ENCODE measurements at places on chromosomes 16 and 17.

DNA sequence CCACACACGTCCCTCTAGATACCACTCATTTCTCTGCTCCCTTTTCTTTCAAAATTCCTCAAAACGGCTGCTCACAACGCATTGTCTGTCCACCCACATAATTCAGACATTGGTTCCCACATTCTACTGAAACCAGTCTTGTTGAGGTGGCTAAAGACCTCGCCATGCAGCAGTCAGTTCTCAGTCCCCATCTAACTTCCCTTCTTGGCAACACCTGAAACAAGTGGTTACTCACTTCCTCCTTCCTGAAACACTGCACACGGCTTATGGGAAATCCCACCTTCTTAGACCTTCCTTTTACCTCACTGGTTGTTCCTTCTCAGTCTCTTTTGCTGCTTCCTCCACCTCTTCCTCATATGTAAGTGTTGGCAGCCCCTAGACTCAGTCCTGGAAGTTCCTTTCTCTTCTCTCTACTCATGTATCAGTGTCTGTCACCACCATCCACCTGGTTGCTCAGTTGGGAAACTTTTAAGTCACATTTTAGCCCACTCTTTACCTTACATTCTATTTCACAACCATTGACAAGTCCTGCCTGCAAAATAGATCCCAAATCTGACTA lies 277.1 kb downstream of the CEP112 start:
- peak; percentile 31 for DNase-seq

DNA sequence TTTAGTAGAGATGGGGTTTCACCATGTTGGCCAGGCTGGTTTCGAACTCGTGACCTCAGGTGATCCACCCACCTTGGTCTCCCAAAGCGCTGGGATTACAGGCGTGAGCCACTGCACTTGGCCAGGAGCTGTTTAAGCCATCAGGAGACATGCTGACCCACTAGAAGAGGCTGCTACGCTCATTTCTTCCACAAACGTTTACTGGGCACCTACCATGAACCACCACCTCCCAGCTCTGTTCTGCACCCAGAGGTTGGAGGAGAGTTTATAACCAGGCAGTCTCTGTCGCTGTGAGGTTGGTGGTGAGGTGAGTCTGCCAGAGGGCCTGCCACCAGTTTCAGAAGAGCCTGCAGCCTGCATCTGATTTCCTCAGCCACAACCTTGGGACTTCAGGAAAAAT lies 51.8 kb downstream of the SF3B3 start:
- no peak for DNase-seq

- no peak for DNase-seq
Measured at GRCh38 chr16:86061721-86062120, 162.8 kb downstream of the IRF8 start.

DNA sequence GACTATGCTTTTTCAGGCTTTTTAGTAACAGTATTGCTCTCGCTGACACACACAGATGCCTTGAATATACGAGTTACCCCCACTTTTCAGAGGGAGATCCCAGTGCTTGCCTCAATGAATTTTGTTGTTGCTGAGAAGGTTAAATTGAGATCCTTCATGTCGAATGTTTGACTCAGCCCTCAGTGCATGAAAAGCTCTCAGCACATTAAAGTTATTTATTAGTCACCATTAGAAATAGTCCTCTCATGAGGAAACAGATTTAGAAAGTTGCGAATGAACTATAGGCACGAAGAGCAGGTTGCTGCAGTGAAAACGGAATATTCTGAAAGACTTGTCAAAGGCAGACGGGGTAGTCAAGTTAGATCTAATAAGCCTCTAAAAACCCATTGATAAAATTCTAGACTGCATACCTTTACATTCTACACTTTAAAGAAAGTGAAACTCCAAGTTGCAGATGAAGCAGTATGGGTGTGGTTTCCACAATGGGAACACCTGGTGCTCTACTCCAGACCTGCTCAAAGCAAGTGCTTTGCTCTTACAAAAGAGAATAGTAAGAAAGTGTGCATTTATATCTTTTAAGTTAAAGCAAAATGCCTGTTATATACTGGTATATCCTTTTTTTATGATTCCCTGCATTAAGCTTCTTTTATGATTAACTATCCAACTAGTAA lies 238.1 kb downstream of the MAF start:
- no peak for DNase-seq

DNA sequence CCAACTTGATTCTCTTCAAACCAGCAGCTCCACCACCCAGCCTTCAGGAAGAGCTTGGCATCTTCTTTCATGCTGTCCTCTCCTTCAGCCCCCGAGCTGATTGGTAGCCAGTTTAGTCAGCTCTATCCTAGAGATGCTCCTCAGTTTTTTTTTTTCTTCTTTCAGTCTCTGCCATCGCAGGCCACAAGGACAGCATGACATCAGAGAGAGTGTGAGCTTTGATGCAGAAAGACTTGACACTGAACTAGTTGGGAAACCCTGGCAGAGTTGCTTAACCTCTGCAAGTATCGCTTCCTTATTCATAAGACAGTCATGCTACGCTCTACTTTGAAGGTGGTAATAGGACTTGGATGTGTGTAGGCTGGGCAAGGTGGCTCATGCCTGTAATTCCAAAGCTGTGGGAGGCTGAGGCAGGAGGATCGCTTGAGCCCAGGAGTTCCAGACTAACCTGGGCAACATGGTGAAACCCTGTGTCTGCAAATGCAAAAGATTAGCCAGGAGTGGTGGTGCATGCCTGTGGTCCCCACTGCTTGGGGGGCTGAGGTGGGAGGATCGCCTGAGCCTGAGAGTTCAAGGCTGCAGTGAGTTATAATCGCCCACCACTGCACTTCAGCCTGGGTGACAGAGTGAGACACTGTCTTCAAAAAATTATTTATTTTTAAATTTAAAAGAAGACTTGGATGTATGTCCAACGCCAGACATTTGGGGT lies 2.6 kb downstream of the CD300LB start:
- DNase-seq: no peak

DNA sequence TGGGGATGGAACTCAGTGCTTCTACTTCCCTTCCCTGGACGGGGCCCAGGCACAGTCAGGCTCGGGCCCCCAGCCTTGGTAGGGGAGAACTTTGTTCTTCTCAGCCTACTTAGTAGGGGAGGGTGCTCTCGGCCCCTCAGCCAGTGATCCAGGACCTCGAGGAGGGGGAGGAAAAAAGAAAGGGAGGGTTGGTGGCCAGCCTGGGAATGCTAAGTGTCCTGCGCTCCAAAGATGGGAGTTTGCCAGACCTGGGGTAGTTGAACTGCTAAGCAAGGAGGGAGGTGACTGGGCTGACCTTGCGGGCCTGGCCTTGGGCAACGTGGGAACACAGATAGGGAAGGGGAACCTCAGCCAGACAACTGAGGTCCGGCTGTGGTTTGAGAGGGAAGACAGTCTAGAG lies 12.2 kb downstream of the ADGRG1 start:
- DNase-seq: no peak

DNA sequence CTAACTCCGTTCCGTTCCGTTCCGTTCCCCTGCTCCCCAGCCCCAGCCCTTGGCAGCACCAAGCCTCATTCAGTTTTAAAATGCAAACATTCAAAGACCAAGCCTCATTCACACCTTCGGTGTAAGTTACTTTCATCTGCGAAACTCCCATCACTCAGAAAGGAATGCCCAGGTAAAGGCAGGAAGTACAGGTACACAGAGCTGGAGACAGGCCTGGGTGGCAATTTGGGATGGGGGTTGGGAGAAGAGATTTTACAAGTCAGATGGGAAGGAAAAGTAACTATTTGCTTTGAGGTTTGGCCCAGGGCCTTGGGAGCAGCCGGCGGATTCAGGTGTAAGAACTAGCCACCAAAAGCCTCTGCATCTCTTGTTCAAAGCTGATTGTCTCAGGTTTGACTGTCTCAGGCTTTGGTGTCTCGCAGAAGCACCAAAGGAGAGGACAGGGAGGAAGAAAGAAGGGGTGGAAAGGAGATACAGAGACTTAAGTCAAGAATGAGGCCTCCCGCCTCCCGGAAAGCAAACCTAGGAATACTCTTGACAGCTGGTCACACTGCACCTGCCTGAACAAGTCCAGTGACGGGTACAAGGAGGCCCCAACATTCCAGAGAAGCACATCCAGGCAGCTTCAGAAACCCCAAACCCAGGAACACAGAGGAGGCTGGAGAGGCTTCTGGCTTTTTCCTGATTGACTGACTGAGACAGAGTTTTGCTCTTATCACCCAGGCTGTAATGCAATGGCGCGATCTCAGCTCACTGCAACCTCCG lies 54.7 kb downstream of the NXN start:
- peak; percentile 77 for DNase-seq

DNA sequence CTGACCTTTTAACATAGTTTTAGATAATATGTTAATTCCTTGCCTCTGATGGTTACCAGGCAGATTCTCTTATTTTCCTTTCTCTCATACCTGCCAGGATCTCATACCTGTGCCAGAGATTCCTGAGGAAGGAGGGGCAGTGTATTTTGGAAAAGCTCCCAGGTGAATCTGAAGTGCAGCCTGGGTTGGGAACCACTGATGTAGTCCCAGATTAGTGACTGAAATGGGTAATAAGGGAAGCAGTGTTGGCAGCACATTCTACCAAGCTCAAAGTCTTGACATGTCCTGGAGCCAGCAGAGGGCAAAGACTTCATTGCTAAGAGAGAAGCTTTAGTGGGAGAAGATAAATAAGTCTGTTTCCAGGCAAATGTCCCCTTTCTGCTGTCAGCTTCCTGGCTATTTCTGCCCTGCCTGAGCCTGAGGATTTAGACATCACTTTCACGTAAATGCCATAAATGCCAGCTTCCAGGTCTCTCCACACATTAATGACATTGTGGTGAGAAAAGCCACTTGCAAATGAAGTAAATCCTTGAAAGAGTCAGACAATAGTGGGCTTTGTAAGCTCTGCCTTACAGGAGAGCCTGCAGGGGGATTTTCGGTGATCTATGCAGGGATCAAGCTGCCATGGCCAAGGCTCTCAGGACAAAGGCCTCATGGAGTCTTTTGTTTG lies 40.9 kb upstream of the C16orf78 start:
- peak; percentile 11 for DNase-seq

- no peak for DNase-seq
Measured at GRCh38 chr17:74832421-74832820, 27.3 kb downstream of the GRIN2C start.

DNA sequence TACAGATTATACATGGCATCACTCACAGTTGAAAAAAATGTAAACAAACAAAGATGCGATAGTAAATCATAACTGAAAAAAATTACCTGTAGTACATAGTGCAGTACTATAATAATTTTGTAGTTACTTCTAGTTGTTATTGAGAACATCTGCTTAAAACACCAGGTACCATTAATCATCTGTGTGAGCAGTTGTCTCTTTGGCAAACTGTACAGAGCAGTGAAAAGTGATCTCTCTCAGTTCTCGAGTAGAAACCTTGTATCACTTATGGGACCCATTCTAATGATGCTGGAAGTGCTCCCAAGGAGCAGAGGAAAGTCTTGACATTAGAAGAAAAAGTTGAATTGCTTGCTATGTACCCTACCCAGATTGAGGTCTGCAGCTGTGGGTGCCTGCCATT lies 8.9 kb upstream of the TENT4B start:
- no peak for DNase-seq

GRCh38 chr16:67897231-67897630 lies 4.2 kb downstream of the PSKH1 start:
- DNase-seq: no peak

GRCh38 chr16:77856438-77857160 lies 68.2 kb downstream of the VAT1L start:
- no peak for DNase-seq

- no peak for DNase-seq
Measured at GRCh38 chr17:71942626-71943025, 178.2 kb upstream of the SOX9 start.

DNA sequence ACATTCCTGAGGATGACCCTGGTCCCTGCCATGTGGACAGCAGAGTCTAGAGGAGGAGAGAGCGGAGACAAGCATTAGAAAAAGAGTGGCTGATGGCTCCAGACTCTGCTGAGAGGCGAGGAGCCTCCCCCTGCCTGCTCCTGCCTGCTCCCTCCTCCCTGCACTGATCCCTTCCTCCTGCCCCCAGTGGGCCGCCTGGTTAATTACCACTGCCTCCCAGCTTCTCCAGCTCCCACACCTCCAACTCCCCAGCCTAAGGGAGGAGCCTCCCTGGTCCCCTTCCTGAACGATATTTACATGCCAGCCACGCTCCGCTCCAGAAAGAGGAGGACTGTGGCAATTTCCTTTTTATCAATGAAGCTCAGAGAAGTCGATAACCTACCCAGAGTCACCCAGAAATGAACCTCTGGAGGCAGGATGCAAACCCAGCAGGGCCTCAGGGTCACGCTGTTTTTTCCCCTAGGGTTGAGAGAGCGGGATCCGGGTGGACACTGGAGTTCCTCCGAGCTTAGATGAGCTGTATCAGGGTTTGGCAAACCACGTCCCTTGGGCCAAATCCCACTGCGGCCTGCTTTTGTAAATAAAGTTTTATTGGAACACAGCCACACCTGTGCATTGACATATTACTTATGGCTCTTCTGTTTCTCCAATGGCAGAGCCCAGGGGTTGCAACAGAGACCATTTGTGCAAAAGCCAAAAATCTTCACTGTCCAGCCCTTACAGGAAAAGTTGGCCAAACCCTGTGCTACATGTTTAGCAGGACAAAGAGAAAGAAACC lies 27.1 kb upstream of the JPH3 start:
- DNase-seq: no peak

DNA sequence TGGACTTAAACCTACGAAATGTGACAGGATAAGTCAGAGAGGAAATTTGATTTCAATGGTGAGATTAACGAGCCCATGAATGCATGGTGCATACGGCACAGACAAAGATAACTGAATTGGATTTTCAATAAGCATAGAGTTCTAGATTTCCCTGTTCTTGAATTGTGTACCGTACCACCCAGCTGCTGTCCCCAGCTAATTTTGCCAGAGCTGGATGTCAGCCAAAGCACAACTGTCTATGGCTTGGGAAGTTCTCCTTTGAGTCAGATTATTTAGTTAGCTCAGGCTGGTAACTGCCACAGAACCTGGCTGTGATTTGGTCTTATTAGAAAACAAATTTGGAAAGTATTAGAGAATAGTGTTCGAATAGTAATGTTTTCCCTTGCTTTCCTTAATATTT lies 143.1 kb downstream of the CDH13 start:
- DNase-seq: no peak

DNA sequence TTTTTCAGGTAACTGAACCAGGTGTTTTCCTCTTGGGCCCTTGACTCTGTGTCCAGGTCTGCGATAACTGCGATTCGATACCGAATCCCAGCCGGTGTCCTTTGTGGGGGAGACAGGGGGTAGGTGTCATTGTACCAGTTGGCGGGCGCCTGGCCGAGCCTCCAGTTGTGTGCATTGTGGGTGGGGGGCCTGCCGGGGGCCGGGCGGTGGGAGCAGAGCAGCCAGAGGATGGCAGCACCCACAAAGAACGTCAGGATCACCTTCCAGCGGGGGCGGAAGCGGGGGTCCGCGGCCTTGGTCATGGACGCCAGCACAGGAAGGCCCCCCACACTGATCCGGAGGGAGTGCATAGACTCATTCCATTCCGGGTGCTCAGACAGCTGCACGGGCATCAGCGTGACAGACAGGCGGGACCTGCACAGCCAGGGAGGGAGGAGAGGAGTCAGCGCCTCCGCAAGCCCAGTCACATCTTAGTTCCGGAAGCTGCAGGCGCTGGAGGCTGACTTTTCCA lies 12.3 kb downstream of the CANT1 start:
- peak; percentile 27 for DNase-seq
